Stimulated activated CD4-positive, alpha-beta T cell treated with anti-CD3 and anti-CD28 coated beads, TNF-alpha, amount 100 ng/mL, for 48 hours (primary cell): ENCODE measurements at places on chromosomes 16 and 17.
A peak's percentile ranks its signal among the peaks of the same experiment; 100 is the strongest.

GRCh38 chr17:77419547-77420094, 278.9 kb downstream of the SEC14L1 start:
- DNase-seq, result no peak

- no peak for DNase-seq
Observed at GRCh38 chr17:16463358-16464302, 28.4 kb downstream of the LRRC75A start.

GRCh38 chr17:13074026-13074425, 56.2 kb upstream of the ELAC2 start:
- DNase-seq, result no peak

DNA sequence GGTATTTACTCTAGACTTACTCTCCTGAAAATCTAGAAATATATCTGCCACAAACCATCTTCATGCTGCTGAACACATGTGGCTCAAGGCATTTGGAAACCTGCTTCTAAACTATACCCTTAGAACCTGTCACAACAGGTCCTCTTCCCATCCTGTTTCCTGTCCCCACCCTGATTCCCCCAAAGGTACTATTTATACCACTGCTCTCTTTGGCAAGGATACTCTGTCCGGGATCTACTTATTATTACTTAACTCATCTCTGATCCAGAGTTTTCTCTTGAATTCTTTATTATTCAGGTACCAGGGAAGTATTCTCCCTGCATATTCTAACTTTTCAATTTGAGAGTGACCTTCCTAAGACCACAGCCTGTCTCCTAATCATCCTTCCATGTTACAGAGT, 33.4 kb downstream of the TRAF4 start:
- no peak for DNase-seq

- no peak for DNase-seq
Observed at GRCh38 chr16:381012-381788, 578 bp downstream of the PGAP6 start.

DNA sequence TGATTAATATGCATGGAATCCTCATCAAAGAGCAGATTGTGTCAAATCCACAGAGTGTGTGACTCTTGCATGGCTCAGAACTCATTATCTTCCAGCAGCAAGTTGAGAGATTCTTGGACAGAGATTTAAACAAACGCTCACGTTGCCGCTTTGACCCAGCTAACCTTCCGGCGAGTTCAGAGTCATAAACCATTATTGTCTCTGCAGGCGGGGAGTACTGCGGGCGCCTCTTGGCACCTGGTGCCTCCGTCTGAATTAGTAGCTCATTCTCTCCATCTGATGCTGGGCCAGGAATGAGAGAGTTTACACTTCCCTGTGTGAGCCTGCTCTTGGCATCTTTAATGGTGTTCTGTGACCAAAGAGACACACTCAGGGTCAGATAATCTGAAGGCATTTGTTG, 138.6 kb upstream of the WSCD1 start:
- DNase-seq, result no peak

DNA sequence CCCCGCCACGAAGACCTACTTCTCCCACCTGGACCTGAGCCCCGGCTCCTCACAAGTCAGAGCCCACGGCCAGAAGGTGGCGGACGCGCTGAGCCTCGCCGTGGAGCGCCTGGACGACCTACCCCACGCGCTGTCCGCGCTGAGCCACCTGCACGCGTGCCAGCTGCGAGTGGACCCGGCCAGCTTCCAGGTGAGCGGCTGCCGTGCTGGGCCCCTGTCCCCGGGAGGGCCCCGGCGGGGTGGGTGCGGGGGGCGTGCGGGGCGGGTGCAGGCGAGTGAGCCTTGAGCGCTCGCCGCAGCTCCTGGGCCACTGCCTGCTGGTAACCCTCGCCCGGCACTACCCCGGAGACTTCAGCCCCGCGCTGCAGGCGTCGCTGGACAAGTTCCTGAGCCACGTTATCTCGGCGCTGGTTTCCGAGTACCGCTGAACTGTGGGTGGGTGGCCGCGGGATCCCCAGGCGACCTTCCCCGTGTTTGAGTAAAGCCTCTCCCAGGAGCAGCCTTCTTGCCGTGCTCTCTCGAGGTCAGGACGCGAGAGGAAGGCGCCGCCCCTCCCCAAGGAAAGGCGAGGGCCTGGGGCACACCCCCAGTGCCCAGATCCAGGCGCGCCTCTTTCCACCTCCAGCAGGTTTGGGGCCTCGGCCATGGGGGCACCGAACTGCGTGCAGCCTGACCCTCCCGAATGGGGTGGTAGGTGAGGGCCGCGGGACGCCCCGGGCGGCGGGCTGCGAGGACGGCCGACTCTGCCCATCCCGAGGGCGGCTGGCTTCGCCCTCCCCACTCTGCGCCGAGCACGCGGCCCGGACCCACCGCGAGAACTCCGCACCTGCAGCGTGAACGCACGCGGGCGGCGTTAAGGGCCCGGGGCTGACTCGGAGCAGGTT, 664 bp downstream of the HBQ1 start:
- peak; percentile 85 for DNase-seq

DNA sequence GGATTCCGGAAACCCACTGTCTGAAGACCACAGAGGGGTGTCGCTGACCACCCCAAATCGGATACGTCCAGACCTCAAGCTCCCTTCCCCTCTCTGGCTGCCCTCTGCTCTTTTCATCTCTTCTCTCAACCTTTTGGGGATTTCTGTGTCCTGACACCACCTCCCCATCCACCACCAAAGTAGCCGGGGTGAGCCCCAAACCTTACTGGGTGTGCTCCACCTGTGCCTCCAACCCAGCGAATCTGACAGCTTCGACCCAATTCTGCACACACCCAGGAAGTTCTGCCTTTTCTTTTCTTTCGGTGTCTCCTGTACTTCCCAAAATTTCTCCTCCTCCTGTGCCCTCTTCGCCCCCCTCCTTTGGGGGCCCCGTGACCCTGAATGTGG, 534 bp downstream of the KCTD11 start:
- DNase-seq, result no peak

DNA sequence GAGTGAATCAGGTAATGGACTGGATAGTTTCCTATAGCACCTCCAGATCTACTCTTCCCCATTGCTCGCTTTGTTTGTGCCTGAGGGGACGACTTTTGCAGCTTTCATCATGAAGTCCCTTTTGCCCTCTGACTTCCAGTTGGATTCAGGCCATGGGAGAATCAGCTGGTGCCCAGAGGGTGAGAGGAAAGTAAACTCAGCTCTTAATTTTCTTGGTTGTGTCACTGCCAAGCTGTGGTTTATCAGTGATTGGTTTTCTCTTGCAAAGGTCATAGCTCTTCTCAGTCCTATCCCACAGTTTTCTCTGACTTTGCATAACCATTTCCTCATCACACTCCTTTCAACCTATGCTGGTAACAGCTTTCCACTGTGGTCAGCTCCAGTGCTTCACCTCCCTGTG, 200.1 kb downstream of the KCNJ2 start:
- no peak for DNase-seq

DNA sequence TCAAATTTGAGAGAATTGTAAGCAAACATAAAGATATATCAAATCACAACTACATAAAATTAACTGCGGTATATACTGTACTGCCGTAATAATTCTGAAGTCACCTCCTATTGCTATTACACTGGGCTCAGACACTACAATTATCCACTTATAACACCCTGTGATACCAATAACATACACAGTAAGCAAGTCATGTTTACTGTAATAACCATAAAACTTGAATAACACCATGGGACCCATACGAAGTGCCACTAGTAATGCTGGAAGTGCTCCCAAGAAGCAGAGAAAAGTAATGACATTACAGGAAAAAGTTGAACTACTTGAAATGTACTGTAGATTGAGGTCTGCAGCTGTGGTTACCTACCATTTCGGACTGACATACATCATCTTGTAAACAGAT, 24.0 kb downstream of the CMC2 start:
- DNase-seq, result no peak

- no peak for DNase-seq
Observed at GRCh38 chr17:35554668-35555067, 6.0 kb downstream of the SLFN14 start.

GRCh38 chr17:33492731-33493265, 199.7 kb upstream of the ASIC2 start:
- DNase-seq, result no peak

DNA sequence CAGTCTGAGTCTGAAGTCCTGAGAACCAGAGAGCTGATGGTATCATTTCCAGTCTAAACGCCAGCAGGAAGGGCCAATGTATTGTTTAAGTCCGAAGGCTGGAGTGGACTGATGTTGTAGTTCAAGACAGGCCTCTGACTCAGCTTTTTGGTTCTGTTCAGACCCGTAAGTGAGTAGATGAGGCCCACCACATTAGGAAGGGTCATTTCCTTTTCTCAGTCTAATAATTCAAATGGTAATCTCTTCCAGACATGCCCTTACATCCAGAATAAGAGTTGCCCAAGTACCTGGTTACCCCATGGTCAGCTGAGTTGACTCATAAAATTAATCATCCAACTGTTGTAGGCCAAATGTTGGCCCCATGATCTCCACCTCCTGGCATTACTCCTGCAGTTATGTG, 442.6 kb upstream of the HSBP1 start:
- no peak for DNase-seq

GRCh38 chr16:57732037-57732436, 3.5 kb upstream of the KATNB1 start:
- no peak for DNase-seq

- no peak for DNase-seq
Observed at GRCh38 chr17:7845359-7846062, 9.4 kb upstream of the TMEM88 start.

GRCh38 chr17:68356949-68357455, 65.7 kb downstream of the ARSG start:
- DNase-seq, result no peak

DNA sequence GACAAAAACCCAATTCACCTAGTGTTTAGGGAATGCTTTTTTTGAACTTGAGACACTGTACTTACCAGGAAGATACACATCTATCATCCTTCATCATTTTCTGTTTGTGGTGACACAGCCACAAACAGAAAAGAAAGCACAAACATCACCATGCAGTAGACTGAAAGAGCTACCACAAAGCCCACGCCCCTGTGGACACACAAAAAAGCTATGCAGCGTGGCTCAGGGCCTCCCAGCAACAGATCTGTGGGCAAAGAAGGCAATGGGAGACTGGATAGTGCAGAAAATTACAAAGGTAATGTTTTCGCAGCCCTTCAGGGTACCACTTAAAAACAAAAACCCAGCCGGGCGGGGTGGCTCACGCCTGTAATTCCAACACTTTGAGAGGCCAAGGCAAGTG, 9.6 kb downstream of the COTL1 start:
- DNase-seq, result no peak

GRCh38 chr17:70699408-70699807, 530.1 kb downstream of the KCNJ2 start:
- no peak for DNase-seq

DNA sequence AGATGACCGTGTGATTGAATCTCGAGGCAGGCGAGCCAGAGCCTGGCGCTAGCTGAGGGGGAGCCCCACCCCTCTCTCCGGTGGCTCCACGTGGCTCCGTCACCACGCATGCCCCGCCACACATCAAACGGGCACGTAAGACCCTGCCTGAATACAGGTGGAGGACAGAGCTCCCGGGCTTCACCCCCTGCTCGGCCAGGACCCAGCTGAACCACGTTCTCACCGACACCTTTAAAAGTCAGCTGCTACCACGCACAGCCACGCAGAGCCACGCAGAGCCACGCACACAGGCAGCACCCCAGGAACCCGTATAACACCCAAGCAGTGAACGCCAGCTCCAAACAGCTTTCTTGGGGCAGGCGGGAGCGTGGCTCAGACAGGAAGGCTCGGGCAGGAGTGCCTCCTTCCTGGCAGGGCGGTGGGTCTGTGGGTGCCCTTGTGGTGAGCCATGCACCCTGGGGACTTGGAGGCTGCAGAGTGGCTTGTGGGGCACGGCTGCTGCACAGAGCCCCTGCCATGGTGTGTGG, 4.4 kb downstream of the TMEM204 start:
- DNase-seq, result no peak

GRCh38 chr16:2990891-2991290, 10.6 kb upstream of the PKMYT1 start:
- DNase-seq, result no peak

- no peak for DNase-seq
Observed at GRCh38 chr17:78040440-78041385, 82.2 kb downstream of the TNRC6C start.

DNA sequence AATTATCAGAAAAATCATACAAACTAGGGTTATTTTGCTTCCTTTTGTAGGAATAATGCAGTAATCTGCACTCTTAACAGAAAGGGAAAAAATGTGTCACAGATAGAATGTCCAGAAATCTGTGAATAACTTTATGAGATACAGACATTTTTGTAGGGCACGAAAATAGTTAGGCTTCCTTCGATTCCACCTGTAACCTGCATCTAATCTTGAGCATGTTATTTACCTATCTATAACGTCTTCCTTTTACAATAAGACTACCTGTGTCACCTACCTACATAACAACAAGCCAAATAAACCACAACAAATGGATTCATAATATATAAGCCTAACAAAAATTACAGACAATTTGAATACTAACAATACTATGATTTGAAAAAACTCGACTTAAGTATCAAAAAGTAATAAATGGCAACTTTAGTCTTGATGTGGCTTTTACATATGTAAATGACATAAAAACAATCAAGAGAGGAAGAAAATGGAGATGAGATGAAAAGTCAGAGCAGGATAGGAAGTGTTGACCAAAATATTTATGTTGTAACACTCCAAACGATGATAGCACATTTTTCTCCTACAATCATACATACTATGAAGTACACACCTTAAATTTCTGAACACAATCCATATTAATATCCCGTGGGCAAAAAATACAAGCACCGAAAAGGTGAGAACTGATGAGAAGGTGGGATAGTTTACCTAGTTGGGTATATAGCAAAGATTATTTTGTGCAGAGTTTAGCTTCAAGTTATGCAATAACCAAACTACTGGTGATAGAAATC, 2.5 kb downstream of the STAT5B start:
- no peak for DNase-seq

- DNase-seq, result no peak
Observed at GRCh38 chr16:19884611-19885450, at the start of gene GPRC5B. Gene GPRC5B (minus strand): TSS chr16:19884848. CDS start chr16:19872845, 12,003 bp downstream.

- DNase-seq, result peak; percentile 77
Observed at GRCh38 chr16:3364774-3365427, 9.2 kb downstream of the OR2C1 start.
